SK-MEL-5 (cell line): ENCODE measurements at places on chromosomes 5 and 9. TPM values are rescaled to one million over a fixed set of nuclear protein-coding genes. Genes with fewer than 3 reads are reported as not detected.

DNA sequence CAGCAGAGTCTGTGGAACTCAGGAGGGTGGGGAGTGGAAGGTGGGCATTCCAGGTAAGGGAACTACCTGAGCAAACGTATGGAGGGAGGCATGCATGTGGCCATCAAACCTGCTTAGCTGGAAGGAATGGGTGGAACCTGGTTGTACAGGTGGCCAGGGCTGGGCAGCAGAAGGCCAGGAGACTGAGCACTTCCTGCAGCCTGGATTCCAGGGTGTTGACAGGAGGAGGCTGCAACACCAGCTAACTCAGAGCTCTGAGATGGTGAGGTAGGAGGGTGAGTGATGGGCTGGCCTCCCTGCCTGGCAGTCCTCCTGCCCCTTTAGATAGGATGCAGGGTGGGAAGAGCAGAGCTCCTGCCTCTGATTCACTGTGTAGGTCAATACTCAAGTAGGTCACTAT is 92.5 kb upstream of the CPEB4 start:
- no peak for DNase-seq

GRCh38 chr9:125556046-125556721 is 150.8 kb downstream of the MAPKAP1 start:
- no peak for DNase-seq

GRCh38 chr9:126584611-126585010 is 29.1 kb upstream of the LMX1B start:
- no peak for DNase-seq

DNA sequence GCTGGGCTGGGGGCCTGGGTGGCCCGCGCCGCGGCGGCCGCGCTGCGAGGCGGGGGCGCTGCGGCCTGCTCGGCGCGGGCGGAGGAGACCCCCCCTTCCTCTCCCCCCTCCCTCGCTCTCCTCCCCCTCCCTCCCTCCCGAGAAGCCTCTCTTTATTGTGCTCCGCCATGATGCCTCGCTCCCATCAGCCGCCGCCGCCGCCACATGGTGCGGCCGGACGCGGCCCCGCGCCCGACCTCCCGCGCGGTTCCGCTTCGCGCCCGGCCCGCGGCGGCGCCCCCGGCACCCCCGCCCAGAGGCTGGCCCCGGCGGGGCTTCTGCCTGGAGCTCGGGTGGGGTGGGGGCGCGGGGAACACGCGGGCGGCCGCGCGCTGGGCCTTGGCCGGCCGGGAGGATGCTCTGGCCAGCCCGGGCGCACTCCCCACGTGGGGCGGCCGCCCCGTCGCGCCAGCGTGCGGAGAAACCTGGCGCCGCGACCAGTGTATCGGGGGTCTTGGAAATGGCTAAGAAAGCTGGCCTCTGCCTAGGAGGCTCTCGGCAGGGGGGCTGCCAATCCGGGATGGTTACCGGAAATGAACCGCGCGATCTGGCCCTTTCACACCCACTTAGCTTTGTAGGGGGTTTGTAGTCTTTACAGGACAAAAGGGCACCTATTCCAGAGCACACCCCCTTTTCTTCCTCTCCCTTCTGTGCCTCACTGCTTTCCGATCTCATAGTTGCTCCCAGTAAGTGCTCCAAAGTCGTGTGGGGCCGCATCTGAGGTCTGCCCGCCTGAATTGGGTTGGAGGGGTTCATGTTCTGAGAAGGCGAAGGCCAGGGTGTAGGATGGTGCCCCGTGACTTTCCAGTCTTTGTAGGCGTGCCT is 1.0 kb downstream of the SET start:
- DNase-seq: peak; percentile 67

- no peak for DNase-seq
These were observed 28.5 kb upstream of the LHX2 start for GRCh38 chr9:123983047-123983446.

DNA sequence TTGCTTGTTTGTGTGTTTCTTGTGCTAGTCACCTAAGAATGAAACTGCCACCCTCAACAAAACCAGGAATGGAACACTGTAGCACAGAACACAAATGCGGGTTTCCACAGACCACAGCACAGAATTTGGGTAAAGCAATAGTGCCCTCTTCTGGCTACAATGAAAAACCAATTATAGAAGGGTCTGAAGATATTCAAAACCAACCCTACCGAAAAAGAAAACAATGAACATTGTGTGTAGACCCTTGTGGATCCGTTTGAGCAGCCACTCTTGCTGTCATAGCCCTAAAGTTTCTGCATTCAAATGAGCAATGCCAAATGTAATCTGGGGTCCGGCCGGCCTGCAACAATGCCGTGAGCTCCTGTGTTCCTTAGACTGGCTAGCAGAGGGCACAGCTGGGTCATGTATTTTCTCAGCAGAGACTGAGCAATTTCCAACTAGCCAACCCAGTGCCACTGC is 8.3 kb upstream of the ENC1 start:
- peak; percentile 77 for DNase-seq

- DNase-seq: peak; percentile 22
These were observed 1.6 kb upstream of the SPZ1 start for GRCh38 chr5:80318212-80318611.

DNA sequence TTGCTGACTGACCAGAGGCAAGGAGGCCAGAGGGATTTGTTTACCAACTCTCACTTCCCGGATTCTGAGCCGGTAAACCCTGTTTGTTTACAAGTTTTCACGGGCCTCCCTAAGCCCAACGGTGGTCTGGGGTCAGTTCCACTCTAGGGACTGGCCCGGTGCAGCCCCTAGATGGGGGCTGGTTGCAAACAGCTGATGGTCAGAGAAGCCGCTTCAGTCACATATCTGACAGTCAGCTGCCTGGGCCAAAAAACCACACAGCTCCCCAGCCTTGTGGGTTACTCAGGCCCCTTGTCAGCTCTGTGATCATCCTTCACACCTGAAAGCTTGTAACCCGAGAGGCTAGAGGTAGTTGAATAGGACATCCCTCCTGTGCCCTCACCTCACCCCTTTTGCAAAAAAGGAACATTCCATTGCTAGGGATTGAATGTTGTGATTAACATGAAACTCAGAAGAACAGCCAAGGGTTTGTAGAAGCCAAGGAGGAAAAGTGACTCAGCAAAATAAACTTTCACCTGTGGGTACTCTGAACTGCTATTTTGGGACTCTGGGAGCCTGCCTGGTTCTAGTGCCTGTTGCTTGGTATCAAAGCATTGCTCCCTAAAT is 40.4 kb downstream of the SAR1B start:
- DNase-seq: no peak

- DNase-seq: no peak
These were observed 138.7 kb downstream of the PLCXD3 start for GRCh38 chr5:41371738-41372137.

- no peak for DNase-seq
These were observed 93.2 kb downstream of the NLN start for GRCh38 chr5:65815161-65815560.

Gene PCDH1
- total RNA-seq: 1.3 and 2.7 TPM in 2 replicates

Gene COL23A1
- total RNA-seq: not detected in 2 replicates

Gene ARL14EPL
- total RNA-seq: not detected in 2 replicates
